ENCODE measurements at places on chromosomes 5 and 9. TPM values are rescaled to one million over a fixed set of nuclear protein-coding genes. Genes with fewer than 3 reads are reported as not detected.

WASHC1 gene
- polyA plus RNA-seq, result 79.1 TPM

ARHGEF39 gene
- 2.9 TPM for polyA plus RNA-seq

MARVELD2 gene
- polyA plus RNA-seq, result 0.02 TPM

COL15A1 gene
- polyA plus RNA-seq, result 1.2 TPM

SMAD5 gene
- polyA plus RNA-seq, result 5.3 TPM

TAF1L gene
- not detected for polyA plus RNA-seq

SEMA5A gene
- 1.4 TPM for polyA plus RNA-seq

SREK1 gene
- 19.2 TPM for polyA plus RNA-seq

NOTCH1 gene
- polyA plus RNA-seq, result 27.2 TPM

TMC1 gene
- polyA plus RNA-seq, result not detected

TEK gene
- polyA plus RNA-seq, result 5.7 TPM

CMYA5 gene
- polyA plus RNA-seq, result 0.14 TPM

SNCAIP gene
- polyA plus RNA-seq, result 12.1 TPM

PCDHB7 gene
- polyA plus RNA-seq, result 0.16 TPM
